ENCODE measurements at places on chromosomes 5 and 9. TPM values are rescaled to one million over a fixed set of nuclear protein-coding genes. Genes with fewer than 3 reads are reported as not detected.

GRCh38 chr9:13555516-13555915 is 276.0 kb upstream of the MPDZ start:
- DNase-seq = no peak

DNA sequence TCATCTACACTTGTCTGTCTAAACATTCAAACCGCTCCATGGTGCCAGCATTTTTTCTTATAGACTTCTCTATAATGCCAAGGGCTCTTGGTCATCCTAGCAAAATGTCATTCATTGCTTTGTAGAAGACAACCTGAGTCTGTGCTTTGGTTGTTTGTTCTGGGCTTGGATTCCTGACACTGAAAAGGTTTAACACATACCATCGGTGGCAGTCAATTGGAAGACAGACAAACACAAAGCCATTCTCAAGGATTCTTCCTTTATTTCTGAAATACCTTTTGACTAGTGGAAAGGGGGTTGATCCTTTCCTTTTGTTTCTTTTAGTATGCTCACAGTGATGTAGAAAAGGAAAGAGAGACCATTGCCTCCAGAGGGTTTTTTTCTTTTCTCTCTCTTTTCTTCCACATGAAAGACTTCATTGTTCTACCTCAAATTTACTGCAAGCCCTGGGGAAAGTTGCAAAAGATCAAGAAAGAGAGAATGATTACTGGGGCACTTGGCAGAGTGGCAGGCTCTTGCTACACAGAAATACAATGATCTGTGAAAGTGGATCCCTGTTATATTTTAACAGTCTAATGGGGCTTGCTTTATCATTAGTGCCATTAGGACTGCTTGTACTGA is 66.4 kb upstream of the TMC1 start:
- no peak for DNase-seq

- DNase-seq = no peak
Measured at GRCh38 chr5:2192496-2192895, 309.8 kb upstream of the IRX4 start.

- no peak for DNase-seq
Measured at GRCh38 chr5:43110606-43111170, 10.0 kb upstream of the ZNF131 start.

GRCh38 chr5:172497591-172498255 is 43.4 kb upstream of the SH3PXD2B start:
- no peak for DNase-seq

- DNase-seq = no peak
Measured at GRCh38 chr9:90834828-90835595, 33.4 kb downstream of the SYK start.

- no peak for DNase-seq
Measured at GRCh38 chr5:65821966-65822365, 100.0 kb downstream of the NLN start.

DNA sequence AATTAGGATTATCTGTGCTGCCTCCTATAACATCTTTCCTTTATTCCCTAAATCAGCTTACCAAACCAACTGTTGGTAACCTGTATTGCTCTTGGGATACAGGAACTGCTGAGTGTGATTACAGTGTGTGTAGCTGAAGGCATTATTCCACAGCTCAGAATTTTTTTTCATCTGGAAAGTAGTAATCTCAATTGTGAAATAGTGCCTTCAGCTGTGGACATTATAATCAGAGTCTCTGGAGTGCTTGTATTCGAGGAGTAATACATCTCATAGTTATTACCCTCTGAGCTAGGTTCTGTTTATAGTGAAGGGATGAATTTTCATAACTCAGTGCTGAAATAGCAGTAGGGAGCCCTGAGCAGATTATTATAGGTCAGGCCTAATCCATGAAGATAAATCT is 199.5 kb downstream of the MAST4 start:
- DNase-seq = no peak

GRCh38 chr9:134877541-134877940 is 3.1 kb upstream of the FCN2 start:
- DNase-seq = no peak

DNA sequence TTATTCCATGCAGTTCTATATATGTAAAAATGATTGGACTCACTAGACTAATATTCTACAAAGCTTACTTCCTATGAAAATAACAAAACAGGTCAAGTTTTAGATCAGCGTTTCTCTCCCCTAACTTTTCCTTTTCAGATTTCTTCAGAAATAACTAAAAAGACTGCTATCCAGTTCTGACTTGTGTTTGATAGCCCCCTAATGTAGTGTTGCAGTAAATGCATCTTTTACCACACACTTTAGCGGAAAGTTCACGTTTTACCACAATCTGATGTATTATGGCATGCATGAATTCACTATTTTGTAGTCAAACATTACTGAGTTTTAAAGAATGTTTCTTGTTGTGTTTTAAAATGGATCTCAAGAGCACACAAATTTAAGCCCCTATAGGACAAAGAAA is 292.7 kb downstream of the RAB3C start:
- DNase-seq = no peak

DNA sequence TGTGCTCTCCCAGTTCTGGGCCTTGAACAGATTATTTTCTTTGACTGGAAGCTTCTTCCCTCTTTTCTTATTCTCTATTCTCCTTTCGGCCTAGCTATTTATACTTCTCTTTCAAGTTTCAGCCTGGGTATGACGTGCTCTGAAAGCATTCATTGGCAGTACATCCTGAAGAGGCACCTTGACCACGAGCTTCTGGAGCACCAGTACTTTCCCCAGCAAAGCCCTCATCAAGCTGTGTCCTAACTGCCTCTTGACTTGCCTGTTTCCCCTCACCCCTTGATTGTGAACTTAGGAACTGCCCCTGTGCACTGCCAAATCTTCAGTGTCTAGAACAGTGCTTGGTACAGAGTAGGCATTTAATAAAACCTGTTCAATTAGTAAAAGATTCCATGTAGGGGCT is 154.9 kb downstream of the KCTD16 start:
- no peak for DNase-seq

DNA sequence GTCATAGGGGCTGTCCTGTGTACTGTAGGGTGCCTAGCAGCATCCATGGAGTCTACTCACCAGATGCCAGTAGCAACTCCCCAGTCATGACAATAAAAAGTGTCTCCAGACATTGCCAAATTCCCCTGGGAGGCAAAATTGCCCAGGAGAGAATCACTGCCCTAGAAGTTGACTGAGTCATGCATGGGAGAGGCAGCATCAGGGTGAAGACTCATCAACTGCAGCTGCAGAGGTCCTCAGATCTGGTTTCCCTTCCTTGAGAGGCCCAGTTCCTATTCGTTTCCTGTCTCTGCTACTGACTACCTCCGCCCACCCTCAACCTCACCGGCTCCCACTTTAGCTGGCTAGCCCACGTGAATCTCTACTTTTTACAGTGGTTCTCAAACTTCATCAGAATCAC is 88.6 kb upstream of the AGXT2 start:
- no peak for DNase-seq

DNA sequence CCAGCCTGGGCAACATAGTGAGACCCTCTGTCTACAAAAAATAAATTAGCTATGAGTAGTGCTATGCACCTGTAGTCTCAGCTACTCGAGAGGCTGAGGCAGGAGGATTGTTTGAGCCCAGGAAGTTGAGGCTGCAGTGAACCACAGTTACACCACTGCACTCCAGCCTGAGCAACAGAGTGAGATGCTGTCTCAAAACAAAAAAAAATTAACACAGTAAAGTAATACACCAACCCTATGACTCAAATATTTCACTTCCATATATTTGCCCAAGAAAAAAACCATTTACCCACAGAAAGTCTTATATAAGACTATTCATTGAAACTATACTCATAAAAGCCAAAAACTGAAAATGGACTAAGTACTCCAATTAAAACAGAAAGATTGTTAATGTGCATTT is 16.2 kb downstream of the SMIM23 start:
- DNase-seq = no peak

DNA sequence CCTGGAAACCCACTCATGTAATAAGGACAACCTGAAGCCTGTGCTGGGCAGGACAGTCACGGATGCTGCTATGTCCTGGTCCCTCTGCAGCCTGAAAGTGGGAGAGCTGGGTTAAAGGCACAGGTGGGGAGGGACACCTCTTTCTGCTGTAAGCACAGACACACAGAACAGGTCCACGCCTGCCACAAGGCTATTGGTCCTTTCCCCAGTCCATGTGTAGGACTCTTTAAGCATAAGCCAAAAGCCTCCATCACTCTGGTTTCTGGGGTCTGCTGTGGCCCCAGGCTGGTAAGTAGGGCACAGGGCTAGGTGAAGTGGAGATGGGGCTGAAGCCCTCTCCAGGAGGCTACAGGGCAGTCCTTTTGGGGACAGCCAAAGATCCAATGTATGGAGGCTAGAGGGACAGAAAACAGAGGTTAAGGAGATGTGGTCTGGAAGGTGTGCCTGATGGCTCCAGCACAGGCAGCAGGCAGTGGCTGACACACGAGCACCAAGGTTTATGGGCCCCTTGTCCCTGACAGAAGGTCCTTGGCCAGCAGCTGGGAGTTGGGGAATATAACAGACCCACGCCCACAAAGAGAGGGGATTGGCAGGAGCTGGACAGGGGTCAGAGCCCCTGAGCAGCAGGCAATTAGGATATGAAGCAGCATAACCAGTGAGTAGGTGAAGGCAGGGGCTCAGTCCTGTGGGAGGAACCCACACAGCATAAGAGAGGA is 203.6 kb upstream of the MVB12B start:
- DNase-seq = no peak

GRCh38 chr5:124030043-124030491 is 518.1 kb downstream of the CSNK1G3 start:
- DNase-seq = no peak

DNA sequence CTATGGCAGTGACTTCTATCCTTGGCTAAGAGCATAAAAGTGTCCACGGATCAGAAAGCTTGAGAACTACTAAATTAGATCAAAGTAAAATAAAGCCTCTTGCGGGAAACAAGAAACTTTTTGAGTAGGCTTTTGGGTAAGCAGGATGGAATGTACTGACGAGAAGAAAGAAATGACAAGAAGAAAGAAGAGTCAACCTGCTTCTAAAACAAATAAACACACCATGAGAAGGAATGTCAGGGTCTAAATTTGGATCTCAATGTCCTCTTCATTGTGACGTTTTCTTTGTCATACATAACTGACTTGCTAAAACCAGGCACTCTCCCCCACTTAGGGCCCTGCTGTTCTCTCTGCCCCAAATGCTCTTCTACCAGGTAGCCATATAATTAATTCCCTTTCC is 290.1 kb upstream of the PTGER4 start:
- no peak for DNase-seq

The GFPT2 gene
- 11.4 TPM for total RNA-seq

The BTNL8 gene
- not detected for total RNA-seq

The IFNK gene
- total RNA-seq = not detected

The PROP1 gene
- total RNA-seq = not detected

The ANXA2R gene
- 0.31 TPM for total RNA-seq

The CKMT2 gene
- 1.2 TPM for total RNA-seq

The ARL14EPL gene
- not detected for total RNA-seq

The SLC9A3 gene
- total RNA-seq = 1.4 TPM

The ADCY2 gene
- total RNA-seq = 13.4 TPM

The WDR55 gene
- 14.2 TPM for total RNA-seq

The ZNF462 gene
- total RNA-seq = 163 TPM
